Right cardiac atrium (tissue), 5 donors: ENCODE measurements at places on chromosomes 16 and 17.

GRCh38 chr16:76780556-76780955 is 410.4 kb upstream of the MON1B start:
- DNase-seq = no peak

- DNase-seq = no peak
These were observed 38.2 kb downstream of the IL4R start for GRCh38 chr16:27351989-27352388.

DNA sequence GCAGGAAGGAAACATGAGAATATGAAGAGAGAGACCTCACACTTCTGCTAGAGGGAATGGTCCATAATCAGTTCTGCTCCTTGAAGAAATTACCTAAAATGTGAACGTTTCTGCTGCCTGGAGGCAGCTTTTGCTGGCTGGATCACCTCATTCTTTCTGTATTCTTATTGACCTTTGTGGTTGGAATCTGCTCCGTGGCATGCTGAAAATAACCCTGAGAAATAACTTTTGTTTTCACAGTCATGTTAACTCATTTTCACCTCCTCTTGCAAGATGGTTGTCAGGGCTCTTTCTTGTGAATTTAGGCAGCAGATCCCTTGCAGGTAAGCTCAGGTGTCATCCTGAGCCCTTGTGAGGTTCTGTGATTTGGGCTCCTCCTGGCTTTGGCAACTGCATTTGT is 70.2 kb downstream of the IRF8 start:
- no peak for DNase-seq

- DNase-seq = no peak
These were observed 13.2 kb downstream of the ZFPM1 start for GRCh38 chr16:88466175-88466862.

- DNase-seq = peak; percentile 38
These were observed 2.1 kb downstream of the IRX5 start for GRCh38 chr16:54932737-54933254.

DNA sequence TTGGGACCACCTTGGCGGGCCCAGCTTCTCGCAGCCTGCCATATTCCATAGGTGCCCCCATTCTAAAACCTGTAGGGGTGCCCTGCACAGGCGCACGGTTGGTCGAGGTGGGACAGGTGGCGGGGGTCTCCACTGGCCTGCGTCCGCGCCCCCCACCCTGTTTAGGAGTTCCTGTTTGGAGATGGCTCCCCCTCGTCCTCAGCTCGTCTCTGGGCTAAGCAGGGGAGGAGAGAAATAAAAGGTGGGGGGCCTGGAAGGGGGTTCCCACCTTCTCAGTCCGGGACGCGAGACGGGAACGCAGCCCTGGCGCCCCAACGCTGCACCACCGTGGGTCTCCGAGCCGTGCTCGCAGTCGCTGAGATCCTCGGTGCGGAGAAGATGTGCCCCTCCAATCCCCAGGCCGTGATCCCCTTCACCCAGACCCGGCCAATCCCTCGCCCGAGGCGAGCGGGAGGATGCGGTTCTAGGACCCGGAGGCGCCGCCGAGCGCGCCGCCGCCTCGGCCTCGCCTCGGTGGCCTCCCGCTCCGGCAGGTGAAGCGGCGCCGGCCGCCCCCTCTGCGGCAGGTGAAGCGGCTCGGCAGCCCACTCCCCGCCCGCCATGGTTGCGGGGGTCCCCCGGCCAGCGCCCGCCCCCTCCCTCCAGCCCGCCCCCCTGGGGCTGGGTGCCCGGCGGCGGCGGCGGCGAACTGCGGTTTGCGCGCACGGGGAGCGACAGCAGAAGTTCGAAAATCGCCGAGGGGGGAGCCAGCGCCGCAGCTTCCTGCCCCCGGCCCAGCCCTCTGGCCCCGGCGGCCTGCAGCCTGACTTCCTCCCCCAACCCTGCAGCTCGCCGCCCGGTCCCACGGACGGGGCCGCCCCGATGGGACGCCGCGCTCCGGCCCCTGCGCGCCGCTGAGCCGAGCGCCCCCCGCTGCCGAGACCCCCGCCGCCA is at the start of gene FMNL1:
Gene FMNL1, plus strand, starts transcription at position 805 of the 933 bp plus-strand sequence. CDS start 240 bp downstream, outside the sequence.
- DNase-seq = peak; percentile 89
